ENCODE measurements at places on chromosomes 5 and 9. TPM values are rescaled to one million over a fixed set of nuclear protein-coding genes. Genes with fewer than 3 reads are reported as not detected.

- peak; percentile 60 for DNase-seq
Measured at GRCh38 chr9:78932849-78933627, 636.1 kb downstream of the PSAT1 start.

- DNase-seq, result peak; percentile 23
Measured at GRCh38 chr5:180522330-180522729, 28.2 kb downstream of the CNOT6 start.

GRCh38 chr9:128457207-128457606 lies 1.4 kb downstream of the ODF2 start:
- DNase-seq, result no peak

DNA sequence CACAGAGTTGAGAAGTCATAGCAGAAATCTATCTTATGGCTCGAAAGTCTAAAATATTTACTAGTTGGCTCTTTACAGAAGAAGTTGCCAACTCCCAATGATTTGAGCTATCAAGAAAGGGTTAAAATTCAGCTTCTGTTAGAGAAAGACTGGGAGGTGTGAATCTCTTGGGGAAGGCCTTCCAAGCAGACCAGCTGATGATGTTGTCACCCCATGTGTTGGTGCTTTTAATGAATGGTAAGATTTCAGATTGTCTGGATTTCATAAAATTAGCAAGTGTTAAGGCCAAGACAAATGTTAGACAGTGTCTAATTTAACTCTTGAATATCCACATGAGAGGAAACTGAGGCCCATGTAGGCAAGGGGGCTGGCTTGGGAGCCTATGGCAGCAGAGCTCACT lies 63.9 kb downstream of the PPARGC1B start:
- no peak for DNase-seq

Gene FOXI1
- polyA plus RNA-seq, result not detected

Gene DAB2
- polyA plus RNA-seq, result 533 TPM

Gene SPATA31D1
- not detected for polyA plus RNA-seq

Gene HINT1
- 458 TPM for polyA plus RNA-seq

All from GM23248 (cell line).